ENCODE measurements at places on chromosomes 7 and 10.

DNA sequence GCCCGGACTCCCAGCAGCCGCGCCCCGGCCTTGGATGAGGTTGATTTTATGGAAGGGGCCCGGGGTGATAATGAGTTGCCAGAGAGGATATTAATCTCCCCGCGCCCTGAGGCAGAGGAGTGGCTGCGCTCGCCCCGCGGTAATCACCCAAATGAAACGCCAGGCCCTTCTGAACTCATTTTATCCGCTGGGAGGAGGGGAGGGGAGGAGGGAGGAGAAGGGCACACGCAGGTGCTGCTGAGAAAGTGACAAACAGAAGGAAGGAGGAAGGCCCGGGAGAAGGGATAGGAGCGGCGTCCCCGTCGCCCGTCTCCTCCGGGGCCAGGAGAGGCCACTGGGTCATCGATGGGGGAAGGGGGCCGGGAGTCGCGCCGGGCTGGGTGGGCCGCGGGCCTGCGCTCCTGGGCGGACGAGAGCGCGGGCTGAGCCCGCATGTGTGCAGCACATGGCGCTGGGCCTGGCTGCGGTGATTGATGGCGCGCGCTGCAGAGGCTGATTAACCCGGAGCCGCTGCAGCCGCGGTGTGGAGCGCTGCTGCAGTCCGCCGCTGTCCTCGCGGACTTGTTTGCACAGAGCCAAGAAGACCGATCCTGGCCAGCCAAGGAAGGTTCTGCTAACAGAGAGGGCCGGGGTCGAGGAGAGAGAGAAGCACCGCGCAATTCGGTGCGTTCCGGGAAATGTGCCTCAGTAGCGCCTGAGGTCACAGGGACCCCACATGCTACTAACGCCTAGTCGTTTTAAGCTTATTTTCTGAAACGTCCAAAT lies 6.5 kb downstream of the MNX1 start:
- peak; percentile 43 for DNase-seq

GRCh38 chr7:140744005-140744404 lies 47.5 kb downstream of the NDUFB2 start:
- DNase-seq, result no peak

DNA sequence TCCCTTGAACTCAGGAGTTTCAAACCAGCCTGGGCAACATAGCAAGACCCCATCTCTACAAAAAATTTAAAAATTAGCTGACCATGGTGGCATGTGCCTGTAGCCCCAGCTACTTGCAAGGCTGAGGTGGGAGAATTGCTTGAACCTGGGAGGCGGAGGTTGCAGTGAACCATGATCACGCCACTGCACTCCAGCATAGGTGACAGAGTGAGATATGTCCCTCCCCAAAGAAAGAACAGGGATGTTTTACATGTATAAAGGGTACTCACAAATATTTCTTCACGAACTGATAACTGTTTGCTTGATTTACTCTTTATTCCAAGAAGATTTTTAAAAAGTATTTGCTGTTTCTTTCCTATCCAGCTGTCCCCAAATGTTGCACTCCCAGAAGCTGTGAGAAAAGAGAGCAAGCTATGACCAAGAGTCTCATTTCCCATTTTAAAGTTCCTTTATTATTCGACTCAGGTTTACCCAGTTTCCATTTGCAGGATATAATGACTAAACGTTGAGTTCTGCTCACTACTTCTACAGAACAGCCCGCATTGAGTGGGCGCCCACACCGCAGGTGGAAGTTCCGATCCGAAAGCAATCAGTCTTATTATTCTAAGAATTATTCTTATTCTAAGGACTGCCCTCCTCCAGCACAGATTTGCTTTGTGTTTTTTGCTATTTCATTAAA lies 90.7 kb downstream of the APBB1IP start:
- no peak for DNase-seq

- DNase-seq, result no peak
Measured at GRCh38 chr7:18614841-18615240, 119.3 kb downstream of the HDAC9 start.

DNA sequence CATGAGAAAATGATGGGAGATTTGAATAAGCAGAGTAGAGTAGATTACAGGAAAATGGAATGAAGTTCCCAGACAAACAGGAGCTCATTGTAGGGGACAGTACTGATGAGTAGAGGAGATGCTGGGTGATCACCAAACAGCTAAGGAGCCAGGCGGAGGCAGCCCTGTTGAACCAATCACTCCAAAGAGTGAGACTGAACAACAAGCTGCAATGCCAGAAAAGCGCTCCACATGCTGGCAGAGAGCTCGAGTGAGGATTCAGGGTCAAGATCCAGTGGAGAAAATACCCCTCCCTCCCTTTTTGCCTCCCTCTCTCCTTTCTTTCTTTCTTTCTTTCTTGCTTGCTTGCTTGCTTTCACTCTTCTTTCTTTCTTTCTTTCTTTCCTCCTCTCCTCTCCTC lies 133.3 kb downstream of the PFKFB3 start:
- no peak for DNase-seq

GRCh38 chr10:12947741-12948140 lies 53.8 kb downstream of the CCDC3 start:
- no peak for DNase-seq

GRCh38 chr10:8790390-8790789 lies 735.9 kb downstream of the GATA3 start:
- DNase-seq, result no peak

GRCh38 chr7:151249034-151249731 lies 689 bp upstream of the SMARCD3 start:
- DNase-seq, result peak; percentile 59

All from iris pigment epithelial cell (primary cell).